ENCODE measurements at places on chromosomes 4 and X.

GRCh38 chr4:142752202-142752786 lies 93.8 kb downstream of the INPP4B start:
- no peak for DNase-seq

GRCh38 chrX:109902665-109903064 lies 100.2 kb upstream of the TMEM164 start:
- DNase-seq = no peak

DNA sequence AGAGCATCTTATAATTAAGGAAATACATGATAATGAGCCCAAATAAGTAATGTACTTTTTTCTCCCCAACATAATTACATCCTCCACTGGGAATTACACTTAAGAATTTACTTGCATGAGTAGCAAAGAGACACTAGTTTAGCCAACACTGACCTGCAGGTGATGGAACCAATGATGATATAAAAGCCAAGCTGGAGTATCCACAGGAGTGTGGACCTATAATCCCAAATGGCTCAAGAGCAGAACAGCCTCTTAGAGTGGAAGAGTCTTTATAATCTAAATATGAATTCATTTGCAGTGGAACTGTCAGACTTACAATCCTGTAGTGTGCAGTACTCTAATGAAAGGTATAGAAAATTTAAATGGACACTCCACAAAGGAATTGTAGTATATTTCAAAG lies 22.2 kb downstream of the WDR19 start:
- no peak for DNase-seq

DNA sequence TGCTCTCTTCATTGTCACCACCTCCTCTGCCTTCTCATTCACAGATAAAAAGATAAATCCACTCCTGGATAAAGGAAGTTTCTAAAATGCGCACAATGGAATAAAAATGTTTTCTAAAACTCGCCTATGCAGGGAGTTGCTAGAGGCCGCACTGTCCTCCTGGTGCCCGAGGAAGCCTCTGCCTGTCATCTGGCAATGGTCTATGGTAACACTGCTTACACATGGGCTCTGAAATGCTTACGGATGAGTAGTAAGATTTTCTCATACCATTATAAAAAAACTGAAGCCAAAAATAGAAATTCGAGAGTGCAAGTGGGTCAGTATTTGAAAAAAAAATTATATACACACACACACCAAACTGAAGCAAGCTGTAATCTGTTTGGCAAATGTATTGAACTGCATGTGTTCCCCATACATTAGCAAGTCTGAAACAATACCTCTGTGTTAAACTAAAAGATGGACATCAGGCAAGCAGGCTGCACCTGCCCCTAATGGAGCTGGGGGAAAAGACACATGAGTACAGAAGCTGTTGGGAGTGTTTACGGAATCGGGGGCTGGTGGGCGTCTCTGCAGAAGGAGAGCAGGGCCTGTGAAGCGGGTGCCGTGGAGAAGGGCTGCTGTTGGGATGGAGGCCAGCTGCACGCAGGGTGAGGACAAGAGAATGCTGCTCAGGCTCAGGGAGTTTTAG lies 103.3 kb upstream of the FAT1 start:
- DNase-seq = no peak

GRCh38 chr4:137664046-137664387 lies 131.7 kb upstream of the PCDH18 start:
- no peak for DNase-seq

DNA sequence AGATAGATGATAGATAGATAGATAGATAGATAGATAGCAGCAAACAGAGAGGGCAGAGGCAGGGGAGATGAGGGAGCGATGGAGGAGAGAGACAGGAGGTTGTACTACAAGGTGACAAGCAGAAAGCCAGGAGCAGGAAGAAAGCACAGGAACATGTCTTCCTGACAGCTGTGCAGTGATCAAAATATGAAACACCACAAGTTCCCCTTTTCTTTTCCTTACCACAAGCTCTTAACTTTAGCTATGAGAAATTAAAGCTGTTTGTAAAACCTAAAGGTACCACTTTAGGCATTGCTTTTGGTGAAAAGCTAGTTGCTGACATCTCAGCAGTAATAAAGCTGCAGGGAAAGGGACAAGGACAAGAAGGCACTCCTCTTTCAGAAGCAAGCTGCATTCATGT lies 9.1 kb upstream of the MAGED4B start:
- no peak for DNase-seq

- no peak for DNase-seq
Measured at GRCh38 chr4:78652282-78652876, 100.8 kb downstream of the ANXA3 start.

- no peak for DNase-seq
Measured at GRCh38 chr4:120096508-120097297, 30.1 kb upstream of the MAD2L1 start.

GRCh38 chr4:93897559-93897958 lies 69.0 kb downstream of the ATOH1 start:
- no peak for DNase-seq

- no peak for DNase-seq
Measured at GRCh38 chrX:146224442-146224841, 406.8 kb downstream of the SLITRK2 start.

DNA sequence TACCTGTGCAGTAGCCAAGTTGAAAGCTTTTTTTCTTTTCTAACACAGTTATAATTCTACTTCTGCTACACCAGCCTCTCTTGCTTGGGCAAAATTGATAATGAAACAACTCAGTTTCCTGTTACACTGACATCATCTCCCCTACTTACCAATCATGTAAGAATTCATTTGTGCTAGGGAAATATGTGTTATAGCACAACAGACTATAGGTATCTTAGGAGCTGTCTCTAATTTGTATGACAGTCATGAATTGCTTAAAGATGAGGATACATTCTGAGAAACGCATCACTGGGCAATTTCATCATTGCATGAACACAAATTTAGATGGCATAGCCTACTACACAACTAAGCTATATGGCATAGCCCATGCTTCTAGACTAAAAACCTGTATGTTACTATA lies 246.3 kb upstream of the ANKRD50 start:
- no peak for DNase-seq

DNA sequence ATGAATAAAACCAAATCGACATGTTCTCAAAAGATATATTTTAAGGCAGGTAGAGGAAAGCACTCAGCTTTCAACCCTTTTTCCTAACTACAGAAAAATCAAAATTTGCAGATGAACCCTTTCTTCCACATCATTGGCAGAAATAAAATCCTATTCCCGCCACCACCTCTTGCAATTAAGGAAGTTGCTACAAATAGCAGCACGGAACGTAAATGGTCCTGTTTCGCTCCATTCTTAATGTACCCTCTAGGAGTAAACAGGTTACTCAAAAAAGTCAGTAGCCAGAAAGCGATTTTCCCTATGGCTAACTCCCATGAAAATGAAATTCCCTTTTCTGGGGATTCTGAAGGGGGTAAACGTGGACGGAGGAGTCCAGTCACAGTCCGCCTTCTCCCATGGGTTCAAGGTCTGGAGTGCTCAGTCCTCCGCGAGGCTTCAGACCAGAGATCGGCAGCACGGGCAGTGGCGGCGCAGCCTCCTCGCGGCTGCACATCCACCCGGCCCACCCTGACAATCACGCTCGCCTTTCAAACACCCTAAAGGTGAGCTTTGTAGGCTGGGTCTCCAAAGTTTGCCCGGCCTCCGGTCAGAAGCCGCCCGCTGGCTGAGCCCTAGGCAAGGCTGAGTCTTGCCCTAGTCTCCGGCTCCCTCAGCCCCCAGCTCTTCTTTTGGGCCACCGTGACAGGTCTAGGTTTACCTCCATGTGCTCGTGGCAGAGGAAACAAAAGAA lies 1.8 kb downstream of the ATP11C start:
- DNase-seq = no peak

- DNase-seq = no peak
Measured at GRCh38 chr4:18669390-18669789, 647.8 kb upstream of the LCORL start.

DNA sequence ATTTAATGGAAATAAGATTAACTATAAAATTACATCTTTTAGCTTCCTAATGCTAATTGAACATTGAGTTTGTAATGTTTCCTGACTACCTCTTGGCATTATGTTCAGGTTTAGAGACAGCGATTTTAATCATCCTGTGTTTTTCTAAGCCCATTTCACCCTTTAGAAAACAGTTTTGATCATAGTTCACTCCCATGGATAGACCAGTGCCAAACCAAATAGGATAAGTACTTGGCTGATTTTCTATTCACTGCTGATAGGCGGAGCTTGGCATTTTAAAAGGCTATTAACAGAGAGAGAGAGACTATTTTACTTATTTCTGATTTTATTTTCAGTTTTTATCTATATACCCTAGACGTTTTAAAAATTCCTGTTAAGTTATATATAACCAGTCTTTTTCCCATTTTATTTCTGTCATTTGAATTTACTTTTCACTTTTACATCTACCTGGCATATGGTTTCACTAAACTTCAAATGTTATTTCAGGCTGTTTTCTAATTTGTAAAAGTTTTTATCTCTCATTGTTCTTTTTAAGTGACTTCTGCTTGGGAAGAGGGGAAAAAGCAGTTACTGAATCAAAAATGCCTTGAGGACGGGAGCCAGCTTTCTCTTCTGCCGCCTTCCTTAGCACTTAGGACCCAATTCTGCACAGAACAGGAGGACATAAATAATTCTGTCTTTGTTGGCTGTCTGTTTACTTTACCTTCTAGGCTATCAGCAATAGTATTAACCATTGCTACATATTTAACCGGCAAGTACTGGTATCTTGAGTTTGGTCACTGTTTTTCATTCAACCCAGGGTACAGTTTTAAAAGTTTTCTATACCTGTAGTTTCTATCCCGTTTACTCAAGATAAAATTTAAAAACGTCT lies 46.4 kb downstream of the SGMS2 start:
- DNase-seq = no peak

DNA sequence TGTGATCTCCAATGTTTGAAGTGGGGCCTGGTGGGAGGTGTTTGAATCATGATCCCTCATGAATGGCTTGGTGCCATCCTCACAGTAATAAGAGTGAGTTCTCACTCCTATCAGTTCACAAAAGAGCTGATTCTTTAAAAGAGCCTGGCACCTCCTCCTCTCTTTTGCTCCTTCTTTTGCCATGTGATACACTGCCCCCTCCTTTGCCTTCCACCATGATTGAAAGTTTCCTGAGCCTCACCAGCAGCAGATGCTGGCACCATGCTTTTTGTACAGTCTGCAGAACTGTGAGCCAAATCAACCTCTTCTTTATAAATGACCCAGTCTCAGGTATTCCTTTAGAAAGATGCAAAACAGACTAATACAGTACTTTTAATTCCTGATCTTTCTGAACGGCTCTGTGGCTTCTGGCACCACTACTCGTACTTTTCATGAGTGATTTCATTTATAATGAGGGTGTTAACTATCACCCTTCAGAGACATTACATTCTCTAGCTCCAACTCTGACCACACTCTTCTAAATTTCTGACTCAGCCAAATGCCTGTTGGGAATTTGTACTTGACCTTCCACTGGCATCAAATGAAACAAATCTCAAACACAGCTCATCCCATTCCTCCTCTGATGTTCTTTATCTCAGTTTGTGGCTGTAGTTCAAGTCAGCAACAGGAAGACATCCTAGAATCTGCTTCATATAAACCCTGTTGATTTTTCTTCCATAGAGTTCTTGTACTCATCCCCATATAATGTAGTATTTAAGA lies 4.2 kb downstream of the UFSP2 start:
- DNase-seq = no peak
